ENCODE measurements at places on chromosomes 6 and 20.

DNA sequence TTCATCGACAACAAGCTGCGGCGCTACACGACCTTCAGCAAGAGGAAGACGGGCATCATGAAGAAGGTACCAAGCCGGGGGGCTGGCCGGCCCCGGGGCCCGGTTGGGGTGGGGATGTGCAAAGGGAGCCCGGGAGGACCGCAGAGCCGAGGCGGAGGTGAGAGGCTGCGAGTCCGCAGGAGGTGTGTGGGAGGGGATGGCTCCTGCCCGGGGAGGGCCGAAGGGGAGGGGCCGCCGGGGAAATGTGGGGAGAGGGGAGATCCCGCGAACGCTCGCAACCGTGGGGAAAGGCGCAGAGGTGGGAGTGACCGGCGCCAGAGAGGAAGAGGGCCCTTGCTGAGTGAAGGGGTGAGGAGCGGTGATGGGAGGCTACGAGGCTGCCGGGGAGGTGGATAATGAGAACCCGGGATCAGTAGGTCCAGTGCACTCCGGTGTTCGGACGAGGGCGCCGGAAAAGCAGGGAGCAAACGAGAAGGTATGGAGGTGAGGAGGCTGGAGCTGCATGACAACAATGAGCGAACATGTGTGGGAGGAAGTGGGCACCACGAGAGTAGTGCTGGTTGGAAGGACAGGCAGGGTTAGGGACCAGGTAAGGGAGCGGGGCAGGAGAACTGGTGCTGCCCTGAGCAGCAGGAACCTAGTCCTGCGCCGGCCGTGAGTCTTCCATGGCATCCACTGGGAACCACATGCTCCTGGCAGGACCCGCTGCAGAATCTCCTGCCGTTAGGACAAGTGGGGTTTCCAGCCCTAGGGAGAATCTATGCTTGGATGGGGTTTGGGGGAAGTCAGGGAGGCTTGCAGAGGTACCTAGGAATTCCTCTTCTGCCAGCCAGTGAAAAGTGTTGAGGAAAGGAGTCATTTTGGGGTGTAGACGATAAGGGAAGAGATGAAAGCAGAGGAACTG is 1.3 kb downstream of the SRF start:
- peak; percentile 34 for DNase-seq

- DNase-seq = no peak
These were observed 112.4 kb downstream of the ARMC2 start for GRCh38 chr6:108960601-108961000.

DNA sequence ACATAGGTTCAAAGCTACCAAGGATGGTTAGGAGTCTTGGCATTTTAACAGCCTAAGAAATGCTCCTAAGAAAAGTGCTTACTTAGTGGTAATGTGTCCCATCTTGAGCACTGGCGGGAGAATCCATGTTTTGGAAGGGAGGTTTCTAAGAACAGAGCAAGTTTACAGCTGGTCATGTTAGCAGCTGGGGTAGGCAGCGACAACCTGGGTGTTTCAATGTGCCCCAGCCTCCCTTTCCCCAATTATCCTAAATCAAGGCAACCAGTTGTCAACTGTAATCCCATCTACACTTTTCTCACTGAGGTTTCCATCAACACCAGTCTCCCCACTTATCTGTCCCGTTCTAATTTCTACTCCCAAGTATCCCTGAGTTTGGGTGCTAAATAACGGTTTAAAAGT is 1.6 kb upstream of the JAG1 start:
- DNase-seq = no peak

DNA sequence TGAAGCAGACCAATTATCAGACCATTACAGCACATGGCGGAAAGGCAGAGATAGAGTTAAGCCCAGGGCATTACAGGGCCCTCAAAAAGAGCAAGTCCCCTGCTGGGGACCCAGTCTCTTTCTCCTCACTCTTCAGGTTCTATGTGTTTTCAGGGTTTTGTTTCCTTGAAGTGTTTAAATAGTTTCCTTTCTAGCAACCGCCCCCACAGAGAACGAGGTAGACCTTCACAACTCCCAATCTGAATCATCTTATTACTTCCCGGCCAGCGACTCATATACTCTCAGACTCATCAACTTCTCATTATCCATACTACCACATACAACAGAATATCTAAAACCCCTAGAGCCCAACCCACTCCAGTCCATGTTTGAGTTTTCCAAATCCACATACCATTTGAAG is 526.6 kb upstream of the ARID1B start:
- no peak for DNase-seq

GRCh38 chr6:113184291-113184690 is 672.9 kb upstream of the MARCKS start:
- DNase-seq = no peak

DNA sequence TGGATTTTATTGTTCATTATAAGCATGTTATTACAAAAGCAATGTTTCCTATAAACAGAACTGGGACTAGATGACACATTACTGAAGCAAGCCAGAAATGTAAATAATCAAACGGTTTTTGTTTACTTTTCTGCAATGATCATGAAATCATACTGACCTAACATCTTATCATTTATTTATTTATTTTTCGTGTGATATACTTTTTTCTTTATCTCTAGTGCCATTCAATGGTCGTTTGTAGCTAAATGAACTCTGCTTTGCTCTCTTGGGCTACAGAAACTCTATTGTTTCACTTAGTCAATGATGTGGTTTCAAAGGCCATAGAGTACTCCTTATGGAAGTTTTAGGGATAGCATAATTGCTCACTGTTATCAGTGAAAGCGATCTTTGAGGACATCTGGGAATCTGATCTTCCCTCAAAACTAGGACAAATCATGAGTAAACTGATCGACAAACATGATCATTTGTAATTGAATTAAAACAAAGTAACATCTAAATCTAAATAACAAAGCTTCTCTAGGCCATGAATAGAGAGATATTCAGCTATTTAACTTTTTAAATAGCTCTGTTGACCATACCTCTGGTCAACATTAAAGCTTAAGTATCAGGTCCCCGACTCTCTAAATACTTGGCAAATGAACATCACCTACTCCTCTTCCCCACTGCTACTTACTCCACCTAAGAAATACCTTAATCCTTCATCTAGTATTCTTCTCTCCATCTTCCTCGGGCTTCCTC is 933.4 kb downstream of the TFAP2A start:
- no peak for DNase-seq

GRCh38 chr6:35494161-35494563 is 2.7 kb downstream of the TEAD3 start:
- no peak for DNase-seq

DNA sequence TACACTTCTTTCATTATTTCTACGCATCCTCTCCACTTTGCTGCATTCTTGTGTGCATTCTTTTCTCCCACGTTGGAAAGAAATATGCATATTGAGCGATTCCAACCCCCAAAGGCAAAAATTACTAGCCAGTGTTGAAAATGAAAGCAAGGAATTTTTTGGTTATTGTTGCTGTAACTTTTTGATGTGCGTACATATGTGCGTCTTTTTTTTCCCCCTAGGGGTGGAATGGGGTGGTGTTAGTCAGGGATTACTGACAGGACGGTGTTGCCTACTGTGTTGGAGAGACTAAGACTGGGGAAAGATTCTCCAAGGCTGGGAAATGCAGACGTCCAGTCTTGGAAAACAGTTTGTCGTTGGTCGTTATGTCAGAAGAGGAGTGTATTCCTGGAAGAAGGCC is 44.2 kb upstream of the ESR1 start:
- DNase-seq = no peak

- DNase-seq = no peak
These were observed 91.1 kb downstream of the ASXL1 start for GRCh38 chr20:32449057-32449889.

DNA sequence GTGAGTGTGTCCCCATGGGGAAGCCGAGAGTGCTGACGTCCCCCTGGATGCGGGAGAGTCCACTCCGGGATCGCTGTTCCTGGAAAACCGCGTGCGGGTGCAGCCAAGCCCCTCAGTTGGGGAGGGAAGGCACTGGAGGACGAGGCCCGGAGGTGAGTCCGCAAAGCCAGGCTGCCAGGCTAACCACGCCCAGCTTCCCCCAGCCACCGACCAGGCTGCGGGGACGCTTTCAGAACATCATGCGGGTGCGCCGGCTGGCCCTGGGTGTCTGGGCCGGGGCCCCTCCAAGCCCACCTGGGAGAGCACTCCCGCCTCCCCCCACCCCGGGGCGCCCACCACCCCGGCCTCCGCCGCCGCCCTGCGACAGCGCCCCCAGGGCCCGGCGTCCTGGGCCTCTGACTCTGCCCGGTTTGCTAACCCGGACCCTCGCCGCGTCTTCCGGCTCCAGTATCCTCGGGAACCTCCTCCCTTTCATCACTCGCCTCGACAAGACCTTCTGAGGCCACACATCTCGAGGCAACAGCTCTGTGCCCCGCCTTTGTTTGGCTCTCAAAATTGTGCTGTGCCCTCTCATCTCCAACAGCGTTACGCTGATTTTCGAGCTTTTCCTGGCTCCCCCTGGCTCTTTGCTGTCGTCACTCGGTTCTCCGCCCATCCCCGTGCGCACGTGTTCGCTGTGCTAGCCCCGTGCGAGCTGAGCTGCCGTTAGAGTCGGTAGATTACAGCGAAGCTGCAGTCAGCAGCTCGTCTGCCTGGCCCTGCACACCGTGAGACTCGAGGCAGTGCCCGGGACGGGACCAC is 47.1 kb upstream of the ENTPD6 start:
- peak; percentile 46 for DNase-seq

DNA sequence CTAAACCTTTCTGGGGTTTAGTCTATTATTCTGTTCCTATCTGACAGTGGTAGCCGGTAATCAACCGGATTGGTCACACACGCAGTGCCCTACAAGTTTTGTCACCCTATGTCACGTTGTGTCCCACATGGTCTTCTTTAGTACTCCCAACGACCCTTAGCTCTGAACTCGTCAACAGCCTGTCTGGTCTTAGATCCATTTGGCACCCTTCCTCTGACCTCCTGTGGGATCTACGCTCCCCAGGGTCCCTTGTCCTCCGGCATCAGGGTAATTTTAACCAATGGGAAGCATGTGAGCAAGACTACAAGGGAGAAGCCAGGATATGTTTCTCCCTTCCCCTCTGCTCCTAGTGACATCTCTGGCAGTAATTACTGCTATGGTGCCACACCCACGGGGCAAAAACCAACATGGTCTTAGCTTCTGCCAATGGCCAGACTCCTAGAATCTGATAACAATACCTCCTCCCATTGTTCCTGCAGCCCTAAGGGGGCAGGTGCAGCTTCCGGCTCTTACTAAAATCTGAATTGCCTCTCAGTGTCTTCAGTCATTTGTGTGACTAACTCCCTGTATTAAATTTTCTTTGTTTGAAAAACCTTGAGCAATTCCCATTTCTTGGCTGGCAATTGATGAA is 56.6 kb downstream of the MAFB start:
- DNase-seq = no peak

GRCh38 chr6:42190554-42191183 is 4.1 kb downstream of the GUCA1B start:
- DNase-seq = no peak

DNA sequence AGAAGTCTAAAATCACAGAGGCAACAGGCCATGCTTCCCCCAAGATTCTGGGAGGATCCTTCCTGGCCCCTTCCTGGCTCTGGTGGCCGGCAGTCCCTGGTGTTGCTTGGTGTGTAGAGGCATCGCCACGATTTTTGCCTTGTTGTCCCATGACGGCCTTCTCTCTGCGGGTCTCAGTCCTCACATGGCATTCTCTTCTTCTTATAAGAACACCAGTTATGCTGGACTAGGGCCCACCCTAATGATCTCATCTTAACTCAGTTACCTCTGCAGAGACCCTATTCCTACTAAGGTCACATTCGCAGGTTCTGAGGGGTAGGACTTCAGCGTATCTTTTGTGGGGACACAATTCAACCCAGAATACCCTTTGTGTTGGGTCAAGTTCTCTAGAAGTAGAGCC is 168.0 kb downstream of the LINC00237 start:
- no peak for DNase-seq

GRCh38 chr20:14643556-14643955 is 306.1 kb upstream of the FLRT3 start:
- DNase-seq = no peak

DNA sequence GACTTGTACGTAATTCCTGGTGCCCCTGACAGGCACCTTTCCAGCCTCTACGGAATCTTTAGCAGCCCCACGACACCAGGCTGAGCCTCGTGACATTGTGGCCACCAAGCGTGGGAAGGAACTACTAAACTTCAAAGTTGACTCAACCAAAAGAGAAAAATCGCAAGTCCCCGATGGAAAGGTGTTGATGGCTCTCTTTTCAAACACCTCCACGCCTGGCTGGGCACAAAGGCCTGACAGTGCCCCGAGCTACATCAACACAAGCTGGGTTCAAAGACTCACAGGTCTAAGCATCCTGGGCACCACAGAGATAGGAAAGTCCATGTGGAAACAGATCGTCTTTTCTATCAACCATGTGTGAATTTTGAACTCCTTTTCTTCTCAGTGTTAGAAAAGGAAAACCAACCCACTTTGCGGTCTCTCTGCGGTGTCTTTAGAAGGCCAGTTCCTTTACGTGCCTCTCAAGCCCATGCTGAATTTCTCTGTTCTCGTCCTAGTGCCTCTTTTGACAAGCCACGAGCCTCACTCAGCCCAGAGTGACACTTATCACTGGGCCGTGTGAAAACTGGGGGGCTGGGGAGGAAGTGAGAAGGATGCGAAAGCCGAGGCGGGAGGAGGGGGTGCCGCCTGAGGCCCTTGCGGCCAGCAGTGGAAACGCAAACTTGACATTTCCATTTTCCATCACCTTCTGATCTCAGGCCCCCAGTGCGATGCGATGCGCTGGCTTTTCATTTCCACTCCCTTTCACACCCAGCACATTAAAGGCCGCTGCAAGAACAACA is 59.4 kb downstream of the GFOD1 start:
- DNase-seq = peak; percentile 46

- no peak for DNase-seq
These were observed 43.1 kb upstream of the BEND6 start for GRCh38 chr6:56911847-56912246.

DNA sequence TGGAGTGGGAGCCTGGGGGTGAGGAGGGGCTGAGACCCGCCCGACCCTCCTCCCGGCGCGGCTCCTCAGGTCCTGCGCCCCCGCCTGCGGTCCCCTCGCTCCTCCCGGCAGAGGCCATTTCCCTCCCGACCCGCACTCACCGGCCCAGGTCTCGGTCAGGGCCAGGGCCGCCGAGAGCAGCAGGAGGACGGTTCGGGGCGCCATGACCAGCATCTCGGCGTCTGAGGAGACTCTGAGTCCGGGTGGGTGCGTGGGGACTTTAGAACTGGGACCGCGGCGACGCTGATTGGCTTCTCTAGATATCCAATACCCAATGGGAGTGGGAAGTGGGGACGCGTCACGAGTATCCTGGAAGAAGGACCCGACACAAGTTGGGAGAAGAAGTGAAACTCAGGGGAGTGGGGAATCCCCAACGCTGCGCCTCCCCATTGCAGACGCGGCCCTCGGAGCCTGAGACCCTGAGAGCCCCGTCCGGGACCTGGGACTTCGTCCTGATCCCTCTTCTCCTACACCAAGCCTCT is at the start of gene HLA-B:
Gene HLA-B (minus strand): TSS at position 234 of the 521 bp plus-strand sequence. CDS start 21 bp downstream, at position 213.
- peak; percentile 66 for DNase-seq

Measured in activated T-cell treated with anti-CD3 and anti-CD28 coated beads for 1 hour (primary cell).